ENCODE measurements at places on chromosomes 2 and 18. TPM values are rescaled to one million over a fixed set of nuclear protein-coding genes. Genes with fewer than 3 reads are reported as not detected.

DNA sequence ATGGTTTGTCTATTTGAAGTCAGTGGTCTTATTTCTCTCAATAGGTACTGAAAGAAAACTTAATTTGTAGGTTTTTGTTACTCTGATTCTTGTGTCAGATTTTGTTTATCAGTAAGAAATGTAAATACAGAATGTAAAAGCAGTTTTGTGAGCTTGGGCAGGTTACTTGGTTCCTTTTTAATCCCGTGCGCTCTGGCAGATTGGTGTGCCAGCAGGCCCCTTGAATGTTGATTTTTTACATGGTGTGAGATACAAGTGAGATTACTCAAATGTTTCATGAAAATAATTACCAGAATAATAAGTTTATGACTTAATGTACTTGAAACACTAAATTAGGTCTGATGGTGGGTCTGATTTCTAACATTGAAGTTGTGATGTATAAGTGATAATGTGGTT, 13.4 kb downstream of the HNRNPA3 start:
- DNase-seq, result no peak

DNA sequence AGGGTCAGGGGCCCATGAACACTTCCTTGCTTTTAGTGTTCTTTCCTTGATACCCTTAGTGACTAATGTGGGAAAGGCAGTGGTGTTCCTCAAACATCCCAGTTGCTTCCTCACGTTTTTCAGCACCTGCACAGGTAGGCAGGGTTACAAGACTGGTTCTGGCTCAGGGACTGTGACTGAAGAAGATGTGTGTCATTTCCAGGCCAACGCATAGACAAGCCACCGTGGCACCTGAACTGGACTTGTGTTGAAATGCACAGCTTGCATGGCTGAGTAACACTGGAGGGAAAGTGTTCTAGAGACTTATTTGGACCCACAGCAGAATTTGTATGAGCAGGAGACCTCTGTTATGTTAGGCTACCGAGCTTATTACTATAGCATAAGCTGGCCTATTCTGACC, 107.9 kb downstream of the SPOPL start:
- DNase-seq, result no peak

The FAM110C gene
- 0.37 TPM for total RNA-seq

GRCh38 chr2:26674771-26675170, 17.8 kb upstream of the KCNK3 start:
- DNase-seq, result no peak

GRCh38 chr2:9085353-9085752, 81.9 kb upstream of the MBOAT2 start:
- DNase-seq, result no peak

The SDC1 gene
- not detected for total RNA-seq

DNA sequence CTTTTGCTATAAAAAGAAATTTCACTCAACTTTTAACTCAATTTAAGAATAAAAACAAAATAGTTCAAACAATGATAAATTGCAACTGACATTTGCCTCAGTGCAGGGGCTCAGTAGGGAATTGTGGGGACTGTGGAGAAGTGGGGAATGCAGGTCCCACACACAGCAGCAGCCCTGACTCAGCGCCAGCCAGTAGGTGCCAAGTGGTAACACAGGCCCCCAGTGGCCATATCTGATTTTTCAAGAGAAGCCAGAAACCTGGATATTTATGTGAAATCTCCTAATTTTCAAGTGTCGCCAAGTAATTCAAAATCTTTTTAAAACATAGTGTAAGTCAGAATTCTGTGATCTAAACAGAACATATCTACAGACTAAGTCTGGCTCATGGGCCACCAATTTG, 186.3 kb downstream of the EN1 start:
- DNase-seq, result no peak

- DNase-seq, result no peak
Observed at GRCh38 chr2:165825041-165825440, 31.0 kb upstream of the GALNT3 start.

DNA sequence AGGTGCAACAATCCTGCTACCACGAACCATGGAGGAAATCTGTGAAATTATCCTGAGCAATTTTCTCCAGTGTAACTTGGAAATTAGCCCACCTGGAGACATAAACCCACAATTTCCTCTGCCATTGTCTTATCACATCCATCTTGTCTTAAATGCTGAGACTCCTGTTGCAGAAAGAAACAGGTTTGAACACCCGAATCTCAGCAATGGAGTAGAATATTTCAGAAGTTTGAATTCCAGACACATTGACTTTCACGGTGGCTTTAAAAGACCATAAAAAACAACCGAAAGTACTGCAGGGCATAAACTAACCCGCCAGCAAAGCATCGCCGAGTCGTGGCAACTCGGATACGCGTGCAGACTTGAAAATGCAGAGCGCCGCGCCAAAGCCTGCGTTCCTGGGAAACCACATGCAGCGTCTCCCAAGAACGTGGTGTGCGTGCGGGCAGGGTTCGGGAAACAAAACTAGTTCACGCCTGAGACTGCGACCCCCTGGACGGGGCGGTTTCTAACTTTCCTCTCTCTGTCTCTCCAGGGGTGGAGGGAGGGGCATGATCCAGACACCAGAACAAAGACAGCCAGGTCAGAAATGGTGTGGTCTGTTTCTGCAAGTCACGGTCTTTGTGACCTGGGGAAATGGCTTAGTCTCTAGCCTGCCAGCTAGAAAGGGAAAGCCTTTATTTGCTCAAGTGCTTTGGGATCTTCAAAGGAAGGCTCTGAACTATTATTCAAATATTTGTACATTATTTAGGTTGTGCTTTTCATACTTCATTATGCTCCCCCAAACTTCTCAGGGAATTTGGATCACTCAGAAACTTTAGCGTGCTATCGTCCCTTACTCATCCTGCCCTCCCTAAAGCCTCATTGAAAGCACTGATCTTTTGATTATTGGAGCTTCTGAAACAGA, 26.9 kb upstream of the KCTD1 start:
- no peak for DNase-seq

All from activated CD8-positive, alpha-beta memory T cell treated with anti-CD3 and anti-CD28 coated beads, Interleukin-2, amount 10 ng/mL, durations not matched to agents 7 days and 5 days (primary cell).